ENCODE measurements at places on chromosomes 4 and X.
A peak's percentile ranks its signal among the peaks of the same experiment; 100 is the strongest.

GRCh38 chr4:76488888-76489685 is 54.1 kb downstream of the SHROOM3 start:
- DNase-seq: no peak

- no peak for DNase-seq
Measured at GRCh38 chr4:71441186-71442169, 102.7 kb downstream of the SLC4A4 start.

- DNase-seq: no peak
Measured at GRCh38 chr4:106315476-106315967, 487 bp downstream of the TBCK start.

GRCh38 chr4:37815591-37815990 is 10.9 kb upstream of the PGM2 start:
- no peak for DNase-seq

DNA sequence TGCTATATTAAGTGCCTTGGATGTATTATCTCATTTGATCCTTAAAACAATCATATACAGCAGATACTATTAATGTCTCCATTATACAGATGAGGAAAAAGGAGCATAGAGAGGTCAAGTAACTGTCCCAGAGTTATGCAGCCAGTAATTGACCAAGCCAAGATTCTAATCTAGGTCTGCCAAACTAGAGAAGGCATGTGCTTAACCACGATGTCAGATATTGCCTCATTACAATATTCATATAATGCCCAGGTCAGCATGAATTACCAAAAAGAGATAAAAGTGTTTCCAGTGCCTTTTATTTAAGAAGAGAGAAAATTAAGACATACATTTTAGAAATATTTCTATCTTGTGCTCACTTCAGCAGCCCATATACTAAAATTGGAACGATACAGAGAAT is 7.1 kb downstream of the ARHGEF6 start:
- DNase-seq: no peak

- peak; percentile 9 for DNase-seq
Measured at GRCh38 chr4:40395908-40396793, 61.0 kb downstream of the CHRNA9 start.

- DNase-seq: no peak
Measured at GRCh38 chrX:8960957-8961468, 72.9 kb downstream of the FAM9B start.
